Stimulated activated CD8-positive, alpha-beta memory T cell treated with anti-CD3 and anti-CD28 coated beads, Interleukin-2, amount 100 ng/mL, for 48 hours (primary cell): ENCODE measurements at places on chromosomes 7 and 10.
A peak's percentile ranks its signal among the peaks of the same experiment; 100 is the strongest.

- DNase-seq, result no peak
Observed at GRCh38 chr10:103799341-103799740, 56.0 kb downstream of the SH3PXD2A start.

GRCh38 chr7:36602934-36603887 is 121.1 kb downstream of the AOAH start:
- DNase-seq, result no peak

GRCh38 chr7:940599-941408 is 13.7 kb downstream of the ADAP1 start:
- no peak for DNase-seq

- no peak for DNase-seq
Observed at GRCh38 chr7:101828301-101829020, 11.0 kb downstream of the CUX1 start.

DNA sequence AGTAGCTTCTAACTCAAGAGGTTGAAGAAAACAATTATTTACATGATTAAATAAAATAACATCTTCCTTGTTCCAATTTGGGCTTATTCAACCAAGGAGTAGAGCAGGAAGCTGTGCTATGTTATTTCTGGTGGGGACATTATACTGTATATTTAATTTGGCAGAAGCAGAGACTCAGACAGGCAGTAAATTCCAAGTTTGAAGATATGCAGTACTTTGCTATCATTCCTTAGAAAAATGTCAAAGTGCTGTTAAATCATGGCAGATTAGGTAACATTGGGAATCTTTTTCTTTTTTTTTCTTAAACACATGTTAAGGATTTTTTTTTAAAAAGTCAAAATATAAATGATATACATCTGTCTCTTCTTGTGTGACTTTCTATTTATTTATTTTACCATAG is 190.1 kb downstream of the SUGCT start:
- DNase-seq, result no peak

DNA sequence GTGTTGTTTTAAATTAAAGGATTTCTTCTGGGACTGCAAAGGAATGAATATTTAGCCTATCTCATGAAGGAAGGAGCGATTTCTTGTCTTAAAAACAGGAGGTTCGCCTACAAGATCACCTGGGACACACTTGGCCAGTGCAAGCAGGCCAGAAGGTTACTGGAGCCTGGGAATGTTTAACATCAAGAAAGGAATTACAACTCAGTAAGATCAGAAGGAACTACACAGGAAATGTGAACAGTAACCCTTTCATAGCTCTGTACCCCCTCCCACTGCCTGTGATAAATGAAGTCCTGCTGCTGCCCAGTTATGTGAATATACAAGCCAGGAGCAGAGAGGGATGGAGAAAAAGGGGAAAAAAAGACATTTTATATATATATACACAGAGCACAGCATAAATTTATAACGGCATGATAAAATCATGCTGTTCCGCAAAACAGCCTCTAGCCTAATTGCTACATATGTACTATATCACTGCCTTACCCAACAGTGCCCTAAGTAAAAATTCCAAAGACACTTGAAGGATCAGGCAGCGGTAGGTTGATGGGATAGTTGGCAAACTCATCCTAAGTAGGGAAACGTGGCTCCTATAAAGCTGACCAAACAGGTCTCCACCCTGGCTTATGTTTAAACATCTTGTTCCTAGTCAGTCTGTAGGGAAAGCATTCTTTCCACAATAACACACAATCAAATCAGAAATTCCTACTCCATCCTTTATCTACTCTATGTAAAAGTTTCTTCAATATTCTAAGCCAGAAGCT is 63.8 kb downstream of the ZNF438 start:
- no peak for DNase-seq

- DNase-seq, result no peak
Observed at GRCh38 chr7:138370956-138371355, 89.1 kb upstream of the TRIM24 start.

DNA sequence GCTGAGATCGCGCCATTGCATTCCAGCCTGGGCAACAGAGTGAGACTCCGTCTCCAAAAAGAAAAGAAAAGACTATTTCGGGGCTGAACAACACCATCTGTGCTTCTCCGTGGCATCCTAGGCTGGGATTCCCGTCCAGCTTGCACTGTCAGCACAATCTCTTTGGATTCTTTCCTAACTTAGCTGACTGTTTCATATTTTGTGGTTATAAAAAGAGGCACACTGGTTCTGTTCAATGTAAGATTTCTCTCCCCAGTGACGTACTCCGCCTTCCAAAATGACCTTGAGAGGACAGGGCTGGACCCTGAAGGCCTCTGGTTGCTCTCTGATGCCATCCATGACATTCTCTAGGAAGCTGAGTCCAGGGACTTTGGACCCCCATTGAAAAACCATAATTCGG is 8.8 kb downstream of the ZNHIT1 start:
- DNase-seq, result no peak

GRCh38 chr10:99921948-99922347 is 87.8 kb downstream of the DNMBP start:
- no peak for DNase-seq

DNA sequence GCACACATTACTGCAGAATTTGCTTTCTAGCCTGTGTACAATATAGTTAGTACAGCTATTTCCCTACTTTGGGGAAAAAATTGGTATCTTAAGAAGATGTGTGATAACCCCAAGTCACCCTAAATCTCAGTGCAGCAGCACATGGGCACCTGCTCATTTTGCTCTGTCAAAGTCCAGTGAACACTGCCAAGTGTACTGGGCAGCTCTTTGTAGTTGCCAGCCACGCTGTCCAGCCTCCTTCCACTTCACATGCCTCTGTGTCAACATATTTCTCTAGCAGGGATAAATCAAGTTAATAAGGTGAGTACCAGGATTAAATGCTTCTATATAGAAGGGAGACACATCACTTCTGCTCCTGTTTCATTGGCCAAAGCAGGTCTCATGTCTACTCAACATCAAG is 87.1 kb upstream of the CDC14C start:
- DNase-seq, result no peak

- DNase-seq, result no peak
Observed at GRCh38 chr7:149330914-149331567, 69.0 kb downstream of the ZNF783 start.

GRCh38 chr10:92690211-92690914 is 608 bp downstream of the HHEX start:
- peak; percentile 66 for DNase-seq

DNA sequence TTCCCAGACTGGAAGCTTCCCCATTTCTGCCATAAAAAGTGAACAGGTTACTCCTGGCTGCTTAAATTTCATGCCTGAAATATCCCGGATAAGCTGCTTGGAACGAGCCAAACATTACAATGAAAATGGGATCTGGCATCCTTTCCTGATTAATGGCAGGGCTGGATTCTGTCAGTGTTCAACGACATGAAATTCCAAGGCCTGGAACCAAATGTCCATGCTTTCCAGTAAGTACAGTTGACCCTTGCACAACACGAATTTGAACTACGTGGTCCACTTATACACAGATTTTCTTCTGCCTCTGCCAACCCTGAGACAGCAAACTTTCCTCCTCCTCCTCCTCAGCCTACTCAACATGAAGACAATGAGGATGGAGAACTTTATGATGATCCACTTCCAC is 65.4 kb downstream of the SGMS1 start:
- no peak for DNase-seq

DNA sequence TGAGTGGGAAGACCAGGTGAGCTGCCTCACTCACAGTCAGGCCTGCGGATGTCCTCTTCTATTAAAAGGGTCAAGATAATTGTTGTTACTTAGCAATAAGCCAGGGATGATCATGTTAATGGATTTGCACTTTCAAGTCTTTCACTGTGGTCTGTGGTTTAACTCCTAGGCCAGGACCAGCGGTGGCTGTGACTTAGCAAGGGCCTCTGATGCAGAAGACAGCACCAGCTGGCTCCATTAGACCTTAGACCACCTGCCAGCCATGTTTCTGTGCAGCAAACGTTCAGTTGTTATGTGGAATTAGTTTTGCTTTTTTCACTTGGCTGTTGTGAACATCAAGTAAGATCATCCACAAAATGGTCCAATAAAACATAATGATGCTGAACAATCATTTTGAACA is 537.3 kb downstream of the TNS3 start:
- no peak for DNase-seq

- no peak for DNase-seq
Observed at GRCh38 chr7:42274053-42274452, 37.0 kb upstream of the GLI3 start.

GRCh38 chr7:13982940-13983677 is 6.4 kb downstream of the ETV1 start:
- no peak for DNase-seq

DNA sequence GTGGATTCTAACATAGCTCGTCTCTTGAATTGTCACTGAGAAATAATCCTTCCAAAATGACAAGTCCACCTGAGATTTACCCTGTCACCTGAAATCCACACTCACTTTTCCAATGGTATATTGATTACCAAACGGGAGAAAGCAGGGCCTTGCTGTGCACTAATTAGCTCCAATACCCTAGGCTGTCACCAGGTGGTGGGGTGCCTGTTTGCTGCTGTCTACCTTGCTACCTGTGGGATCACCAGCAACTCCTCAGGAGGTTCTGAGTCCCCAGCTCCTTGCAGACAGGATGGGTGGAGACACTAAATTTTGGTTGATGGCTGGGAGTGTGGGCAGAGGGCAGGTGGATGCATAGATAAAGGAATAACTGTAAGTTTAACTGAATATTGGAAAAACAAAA is 237.2 kb upstream of the ZNF32 start:
- DNase-seq, result no peak

- DNase-seq, result no peak
Observed at GRCh38 chr7:17302575-17303142, 4.2 kb downstream of the AHR start.
